ENCODE measurements at places on chromosomes 6 and 20.

DNA sequence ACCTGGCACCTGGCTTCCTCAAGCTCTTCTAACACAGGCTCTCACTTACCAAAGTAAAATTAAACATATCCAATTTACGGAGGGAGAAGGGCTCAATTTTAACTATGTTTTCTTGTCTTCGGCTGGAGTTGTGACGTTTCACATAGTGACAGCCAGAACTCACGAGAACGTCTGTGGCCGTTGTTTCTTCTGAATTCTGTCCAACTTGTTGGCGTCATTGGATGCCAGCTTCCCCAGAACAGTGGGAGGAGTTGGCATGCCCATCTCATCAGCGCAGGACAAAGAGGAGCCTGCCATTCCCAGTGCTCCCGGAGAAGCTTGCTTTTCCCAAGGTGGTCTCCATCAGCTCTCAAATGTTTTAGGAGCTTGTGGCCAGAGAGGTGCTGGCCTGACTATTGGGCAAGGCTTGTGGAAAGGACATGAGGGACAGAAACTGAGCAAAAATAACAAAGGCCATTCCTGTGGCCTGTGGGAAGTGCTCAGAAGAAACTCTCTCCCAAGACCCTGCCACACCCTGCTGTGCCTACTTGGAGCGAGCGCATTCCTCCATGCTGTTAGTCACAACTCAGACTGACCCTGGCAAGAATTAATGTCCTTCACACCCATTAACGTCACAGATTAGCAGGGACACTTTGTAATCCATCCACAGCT lies 265.4 kb upstream of the CDH4 start:
- no peak for DNase-seq

DNA sequence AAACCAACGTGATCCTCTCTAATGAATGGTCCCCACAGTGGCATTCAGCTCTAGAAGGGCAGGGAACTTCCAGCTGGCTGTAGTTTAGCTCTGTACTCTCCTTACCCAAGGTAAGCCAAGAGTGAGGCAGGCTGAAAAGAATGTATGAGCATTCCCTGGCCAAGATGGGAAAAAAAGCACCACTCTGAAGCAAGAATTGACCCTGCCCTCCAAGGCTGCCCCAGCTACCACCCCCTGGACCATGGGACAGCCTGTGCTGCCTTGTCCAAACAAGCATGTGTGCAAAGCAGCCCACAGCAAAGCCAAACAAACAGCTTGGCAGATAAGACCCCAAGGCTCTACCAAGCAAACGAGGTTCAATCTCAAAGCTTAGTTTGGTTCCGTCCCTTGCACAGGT lies 73.9 kb downstream of the GFOD1 start:
- no peak for DNase-seq

GRCh38 chr6:24397631-24398030 lies 5.1 kb upstream of the MRS2 start:
- no peak for DNase-seq

DNA sequence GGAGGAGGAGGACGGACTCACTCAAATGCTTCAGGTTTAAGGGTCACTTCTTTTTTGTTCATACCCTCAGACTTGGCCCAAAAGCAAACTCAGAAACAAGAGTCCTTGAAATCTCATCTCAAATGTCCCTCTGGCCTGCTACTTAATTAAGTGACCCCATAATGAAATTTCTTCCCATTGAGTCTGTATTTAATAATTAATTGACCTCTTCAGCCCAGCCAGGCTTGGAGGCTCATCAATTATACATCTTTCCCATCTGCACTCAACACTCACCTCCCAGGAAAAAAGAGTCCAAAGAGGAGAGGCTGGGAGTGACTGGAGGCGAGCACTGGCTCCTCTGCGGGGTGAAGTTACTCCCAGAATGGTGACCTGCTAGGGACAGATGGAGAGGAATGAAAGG lies 90.5 kb upstream of the EYA2 start:
- no peak for DNase-seq

DNA sequence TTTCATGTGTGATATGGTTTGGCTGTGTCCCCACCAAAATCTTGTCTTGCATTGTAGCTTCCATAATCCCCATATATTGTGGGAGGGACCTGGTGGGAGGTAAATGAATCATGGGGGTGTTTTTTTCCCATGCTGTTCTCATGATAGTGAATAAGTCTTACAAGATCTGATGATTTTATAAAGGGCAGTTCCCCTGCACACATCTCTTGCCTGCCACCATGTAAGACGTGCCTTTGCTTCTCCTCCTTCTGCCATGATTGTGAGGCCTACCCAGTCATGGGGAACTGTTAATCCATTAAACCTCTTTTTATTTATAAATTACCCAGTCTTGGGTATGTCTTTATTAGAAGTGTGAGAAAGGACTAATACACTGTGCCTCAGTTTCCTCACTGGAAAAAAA lies 4.2 kb upstream of the IL22RA2 start:
- no peak for DNase-seq

DNA sequence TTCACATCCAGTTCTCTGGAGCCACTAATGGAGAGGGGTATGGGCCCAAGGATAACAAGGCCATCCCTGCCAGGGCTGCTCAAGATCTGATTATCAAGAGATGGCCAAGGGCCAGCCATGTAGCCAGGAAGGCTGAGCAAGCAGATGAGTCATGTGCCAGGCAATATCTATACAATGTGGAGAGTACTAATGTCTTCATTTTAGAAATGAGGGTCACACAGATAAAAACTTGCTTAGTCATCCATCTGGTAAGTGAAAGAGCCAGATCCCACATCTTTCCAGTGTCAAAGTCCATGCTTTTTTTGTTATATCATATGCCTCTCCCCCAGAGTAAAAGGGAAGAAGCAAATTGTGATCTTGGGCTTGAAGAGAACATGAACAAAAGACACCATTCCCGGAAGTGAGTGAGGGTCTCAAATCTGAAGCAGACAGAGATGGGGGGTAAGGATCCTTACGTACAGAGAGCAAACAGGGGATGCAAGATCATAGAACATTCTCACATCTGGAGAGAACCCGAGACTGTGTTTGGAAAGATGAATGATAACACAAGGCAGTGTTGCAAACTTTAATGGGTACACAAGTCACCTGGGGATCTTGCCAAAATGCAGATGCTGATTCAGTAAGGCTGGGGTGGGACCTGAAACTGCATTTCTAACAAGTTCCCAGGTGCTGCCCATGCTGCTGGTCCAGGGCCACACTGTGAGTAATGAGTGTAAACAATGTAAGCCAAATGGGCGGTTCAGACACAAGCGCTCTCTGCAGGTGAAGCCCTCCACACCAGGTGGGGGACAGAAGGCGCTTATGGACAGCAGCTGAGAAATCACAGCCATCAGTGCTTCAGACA lies 20.0 kb upstream of the GSTA3 start:
- DNase-seq: no peak

DNA sequence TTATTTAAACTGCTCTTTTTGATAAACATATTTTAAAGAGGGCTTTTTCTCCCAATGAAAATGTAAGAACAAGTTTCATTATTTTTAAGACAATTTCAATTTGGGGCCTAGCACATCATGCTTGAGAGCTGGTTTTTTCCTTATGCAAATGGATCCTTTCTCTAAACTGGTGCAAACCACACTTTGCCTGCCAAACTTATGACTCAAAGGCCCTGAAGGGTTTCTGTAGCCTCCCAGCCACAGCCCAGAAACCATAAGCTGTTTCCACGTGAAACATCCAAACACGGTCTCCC lies 451 bp upstream of the HSF2 start:
- no peak for DNase-seq

GRCh38 chr6:87391334-87391733 lies 16.4 kb upstream of the CFAP206 start:
- DNase-seq: no peak

DNA sequence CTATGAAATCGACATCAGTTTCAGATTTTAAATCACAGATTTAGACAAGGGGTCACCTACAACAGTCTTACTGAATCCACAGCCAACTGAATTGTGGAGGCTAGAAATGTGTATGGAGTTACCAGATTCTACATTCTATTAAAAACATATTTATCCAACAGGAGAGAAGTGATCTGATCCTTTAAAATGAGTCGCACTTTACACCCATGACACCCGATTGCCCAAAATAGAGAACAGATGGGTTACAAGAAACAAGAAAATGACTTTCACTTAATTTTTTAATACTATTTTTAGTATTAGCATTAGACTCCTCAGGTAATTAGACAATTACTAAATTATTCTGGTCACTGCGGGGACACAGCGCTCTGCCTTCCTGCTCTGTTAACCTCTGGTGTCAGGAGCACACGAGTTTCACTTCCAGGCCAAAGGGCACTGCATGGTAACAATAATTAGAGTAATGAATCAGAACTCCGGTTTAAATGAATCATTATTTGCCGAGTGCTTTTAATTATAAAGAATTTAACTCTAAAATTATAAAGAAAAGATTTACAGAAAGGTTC lies 108.6 kb downstream of the ATP9A start:
- DNase-seq: no peak

GRCh38 chr6:106560996-106561685 lies 68.2 kb downstream of the RTN4IP1 start:
- no peak for DNase-seq

DNA sequence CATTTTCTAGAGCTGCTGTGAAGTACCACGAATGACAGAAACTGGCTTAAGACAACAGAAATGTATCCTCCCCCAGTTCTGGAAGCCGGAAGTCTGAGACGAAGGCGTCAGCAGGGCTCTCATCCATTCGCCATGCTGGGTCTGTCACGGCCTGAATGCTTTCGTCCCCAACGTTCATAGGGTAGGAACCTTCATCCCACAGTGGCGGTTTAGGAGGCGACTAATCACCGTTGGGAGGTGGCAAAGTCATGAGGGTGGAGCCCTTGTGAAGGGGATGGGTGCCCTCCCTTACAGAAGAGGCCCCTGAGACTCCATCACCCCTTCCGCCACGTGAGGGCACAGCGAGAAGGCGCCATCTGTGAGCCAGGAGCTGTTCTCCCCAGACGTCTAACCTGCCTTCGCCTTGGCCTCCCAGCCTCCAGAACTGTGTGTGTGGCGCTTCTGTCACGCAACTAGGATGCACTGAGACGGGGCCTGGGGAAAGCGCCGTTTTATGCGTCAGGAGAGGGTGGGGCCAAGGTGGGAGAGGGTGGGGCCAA lies 250.3 kb downstream of the TTLL2 start:
- DNase-seq: no peak

DNA sequence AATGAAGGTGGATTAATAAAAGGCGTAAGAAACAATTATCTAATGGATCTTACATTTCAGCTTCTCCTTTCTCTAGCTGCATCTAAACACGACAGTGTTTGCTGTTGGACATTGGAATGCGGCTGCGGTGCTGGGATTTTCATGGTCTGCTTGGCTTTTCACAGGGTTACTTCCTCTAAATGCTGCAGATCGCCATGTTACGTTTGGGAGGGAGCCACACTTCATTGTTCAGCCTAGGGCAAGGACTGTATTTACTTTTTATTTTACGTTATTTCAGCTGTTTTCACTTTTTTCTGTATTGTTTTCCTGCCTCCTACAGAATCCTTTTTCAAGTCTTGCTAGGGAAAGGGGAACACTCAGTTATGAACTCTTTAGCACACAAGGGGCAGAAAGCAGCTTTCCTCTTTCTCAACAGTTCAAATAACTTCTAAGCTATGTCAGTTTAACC lies 97.9 kb upstream of the MTHFD1L start:
- DNase-seq: no peak

DNA sequence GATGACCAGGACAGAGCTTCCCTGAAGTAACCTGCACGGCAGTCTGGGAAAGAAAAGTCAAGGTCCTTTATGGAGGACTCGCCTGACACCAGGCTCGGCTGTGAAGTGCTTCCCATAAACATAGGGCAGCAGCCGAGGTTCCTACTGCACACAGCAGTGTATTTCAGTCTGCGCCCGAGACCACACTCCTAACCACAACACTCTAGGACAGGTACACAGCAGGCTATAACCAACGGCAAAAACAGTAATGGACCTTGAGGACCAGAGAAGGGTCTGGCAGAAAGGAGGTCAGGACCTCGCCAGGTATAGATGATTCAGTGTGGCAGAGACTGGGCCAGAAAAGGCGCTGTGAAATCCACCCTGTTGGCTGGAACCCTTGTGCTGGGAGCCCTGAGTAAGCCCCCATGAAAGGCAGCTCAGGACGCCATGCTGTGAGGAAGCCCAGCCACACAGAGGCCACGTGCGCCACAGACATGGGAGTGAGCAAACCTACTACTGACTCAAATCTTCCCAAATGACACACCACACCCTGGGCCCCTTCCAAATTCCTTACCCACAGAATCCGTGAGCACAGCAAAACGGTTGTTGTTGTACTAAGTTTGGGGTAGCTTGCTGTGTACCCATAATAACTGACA lies 129.6 kb upstream of the CST7 start:
- no peak for DNase-seq

DNA sequence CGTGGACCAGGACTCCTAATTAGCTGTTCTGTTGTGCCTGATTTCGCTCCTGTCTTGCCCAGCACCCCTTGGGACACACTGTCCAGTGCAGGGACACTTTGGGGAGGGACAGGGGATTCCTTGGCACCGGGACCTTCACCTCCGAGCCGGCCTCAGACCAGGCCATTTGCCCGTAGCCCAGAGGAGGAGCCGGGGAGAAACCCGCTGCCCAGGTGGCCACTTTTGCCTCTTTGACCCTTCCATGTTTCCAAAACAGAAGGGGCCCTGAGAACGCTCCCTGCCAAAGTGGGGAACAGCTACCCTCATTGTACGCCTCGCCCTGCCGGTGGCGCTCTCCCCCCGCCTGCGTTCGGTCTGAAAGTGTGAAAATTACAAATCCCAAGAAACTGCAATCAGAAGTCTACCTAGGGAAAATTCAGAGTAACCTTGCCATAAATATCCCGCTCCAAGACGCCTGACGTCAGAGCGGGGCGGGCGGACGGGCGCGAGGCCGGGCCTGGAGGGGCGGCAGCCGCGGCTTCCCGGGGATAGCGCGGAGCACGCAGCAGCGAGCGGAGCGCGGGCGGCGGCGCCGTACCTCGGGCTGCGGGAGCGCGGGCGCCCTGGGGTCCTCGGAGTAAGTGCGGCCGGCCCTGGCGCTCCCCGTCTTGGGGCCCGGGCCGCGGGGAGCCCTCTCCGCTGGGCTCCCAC lies at the start of gene DAAM2:
Gene DAAM2, plus strand, starts transcription at position 527 of the 690 bp plus-strand sequence. CDS start 63,927 bp downstream, outside the sequence.
- DNase-seq: no peak

DNA sequence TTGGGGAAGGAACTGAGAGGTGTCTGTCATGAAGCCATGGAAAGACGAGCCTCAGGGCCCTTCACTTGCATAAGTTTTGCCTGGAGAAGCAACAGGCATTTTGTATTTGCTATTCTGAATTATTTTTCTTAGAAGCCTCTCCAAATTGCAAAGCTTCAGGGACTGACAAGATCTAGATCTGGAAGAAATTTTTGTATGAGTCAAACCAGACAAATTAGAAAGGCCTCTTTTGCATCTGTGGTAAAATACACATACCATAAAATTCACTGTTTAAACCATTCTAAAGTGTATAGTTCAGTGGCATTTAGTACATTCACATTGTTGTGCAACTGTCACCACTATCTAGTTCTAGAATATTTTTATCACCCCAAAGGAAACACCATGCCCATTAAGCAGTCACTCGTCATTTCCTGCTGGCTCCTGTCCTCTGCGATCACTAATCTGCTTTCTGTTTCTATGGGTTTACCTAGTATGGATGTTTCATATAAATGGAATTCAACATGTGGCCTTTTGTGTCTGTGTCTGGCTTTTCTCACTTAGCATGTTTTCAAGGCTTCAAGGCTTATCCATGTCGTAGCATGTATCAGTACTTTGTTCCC lies 269.1 kb downstream of the PHF3 start:
- no peak for DNase-seq

Data from stimulated activated CD8-positive, alpha-beta memory T cell treated with anti-CD3 and anti-CD28 coated beads, Interleukin-15, amount 100 ng/mL, for 48 hours (primary cell).